Kidney epithelial cell (primary cell): ENCODE measurements at places on chromosomes 3 and 15.
A peak's percentile ranks its signal among the peaks of the same experiment; 100 is the strongest.

GRCh38 chr3:179801263-179801662 is 148.4 kb downstream of the USP13 start:
- peak; percentile 56 for DNase-seq

GRCh38 chr15:54304321-54304720 is 326.1 kb downstream of the UNC13C start:
- no peak for DNase-seq

DNA sequence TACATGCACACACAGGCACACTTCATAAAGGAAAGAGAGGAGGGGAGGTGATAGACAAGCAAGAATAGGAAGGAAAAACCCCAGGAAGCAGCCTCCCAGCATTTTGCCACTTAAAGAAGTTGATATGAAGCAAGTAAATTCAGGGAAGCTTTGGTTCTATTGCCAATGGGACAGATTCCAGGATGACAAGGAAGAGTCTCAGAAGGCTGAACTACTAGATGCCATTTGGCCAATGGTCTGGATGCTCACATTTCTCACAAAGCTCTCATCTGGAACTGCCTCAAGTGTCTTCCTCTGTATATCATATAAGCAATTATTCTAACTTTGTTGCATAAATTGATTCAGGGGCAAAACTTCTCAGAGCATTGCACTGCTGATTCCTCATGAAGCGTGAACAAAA is 78.8 kb upstream of the STRIT1 start:
- no peak for DNase-seq

DNA sequence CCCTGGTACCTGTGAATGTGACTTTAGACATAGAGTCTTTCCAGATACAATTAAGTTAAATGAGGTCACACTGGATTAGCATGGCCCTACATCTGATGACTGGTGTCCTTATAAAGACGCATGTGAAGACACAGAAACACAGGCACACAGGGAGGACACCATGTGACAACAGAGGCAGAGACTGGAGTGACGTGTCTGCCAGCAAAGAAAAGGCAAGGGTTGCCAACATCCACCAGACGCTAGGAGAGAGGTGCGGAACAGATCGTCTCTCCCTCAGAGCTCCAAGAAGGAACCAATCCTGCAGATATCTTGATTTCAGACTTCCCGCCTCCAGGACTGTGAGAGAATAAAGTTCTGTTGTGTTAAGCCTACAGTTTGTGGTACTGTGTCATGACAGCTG is 42.8 kb downstream of the CX3CR1 start:
- DNase-seq: no peak

GRCh38 chr3:109025896-109026295 is 72.2 kb upstream of the GUCA1C start:
- no peak for DNase-seq

GRCh38 chr3:46312991-46313390 is 40.9 kb upstream of the CCR2 start:
- DNase-seq: no peak
